ENCODE measurements at places on chromosomes 1 and 21. TPM values are rescaled to one million over a fixed set of nuclear protein-coding genes. Genes with fewer than 3 reads are reported as not detected.

DNA sequence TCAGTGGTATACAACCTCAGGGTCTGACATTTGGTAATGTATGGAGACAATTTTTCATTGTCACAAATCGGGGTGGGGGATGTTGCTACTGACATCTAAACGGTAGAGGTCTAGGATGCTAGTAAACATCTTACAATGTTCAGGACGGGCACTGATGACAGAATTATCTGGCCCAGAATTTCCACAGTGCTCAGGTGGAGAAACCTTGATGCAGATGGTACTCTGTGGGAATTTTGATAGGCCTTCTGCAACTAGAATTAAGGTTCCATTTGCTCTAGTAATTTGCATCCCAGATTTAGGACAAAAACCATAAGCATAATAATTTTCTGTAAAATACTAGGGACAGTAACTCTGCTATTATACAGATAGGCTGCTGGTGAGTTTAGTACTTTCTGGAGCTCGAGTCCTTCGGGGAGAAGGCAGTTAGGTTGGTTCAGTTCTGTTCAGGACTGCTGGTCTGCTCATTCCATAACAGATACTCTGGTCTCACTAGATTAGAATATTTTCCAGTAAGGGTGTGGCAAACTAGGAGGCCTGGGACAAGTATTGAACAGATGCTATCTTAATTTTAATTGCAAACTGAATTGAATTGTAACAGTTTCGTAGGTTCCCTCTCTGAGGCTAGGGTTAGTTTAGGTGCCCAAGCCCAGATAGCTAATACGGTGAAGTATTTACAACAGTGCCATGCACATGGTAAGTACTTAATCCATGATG, 11.4 kb downstream of the METTL13 start:
- DNase-seq = no peak

DNA sequence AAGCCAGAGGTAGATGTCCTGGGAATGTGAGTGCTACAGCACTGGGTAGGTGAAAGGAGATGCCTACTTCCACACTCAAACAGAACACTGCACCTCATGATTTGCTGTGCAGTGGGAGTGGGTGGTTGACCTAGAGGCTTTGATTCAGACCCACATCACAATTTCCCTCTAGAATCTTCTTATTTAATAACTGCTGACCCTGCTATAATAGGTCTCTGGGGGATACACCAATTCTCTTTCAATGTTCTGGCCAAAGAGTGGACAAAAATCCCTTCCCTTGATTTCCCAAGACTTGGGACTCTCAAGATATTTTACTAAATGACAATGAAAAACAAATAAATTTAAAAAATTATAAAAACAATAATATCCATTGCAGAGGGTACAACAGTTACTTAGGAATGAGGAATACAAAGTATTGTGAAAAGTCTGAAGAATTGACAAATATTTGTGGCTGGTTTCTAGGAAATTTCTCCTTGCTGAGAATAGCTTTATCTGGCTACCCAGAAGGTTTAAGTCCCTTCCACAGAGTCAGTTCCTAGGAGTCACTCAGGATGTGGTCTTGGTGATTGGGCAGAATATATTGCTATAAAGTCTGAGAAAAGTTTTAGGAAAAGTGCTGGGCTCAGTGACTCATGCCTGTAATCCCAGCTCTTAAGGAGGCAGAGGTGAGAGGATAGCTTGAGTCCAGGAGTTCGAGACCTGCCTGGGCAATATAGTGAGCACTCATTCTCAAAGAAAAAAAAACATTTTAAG, 2.4 kb upstream of the FCGR2A start:
- no peak for DNase-seq

DNA sequence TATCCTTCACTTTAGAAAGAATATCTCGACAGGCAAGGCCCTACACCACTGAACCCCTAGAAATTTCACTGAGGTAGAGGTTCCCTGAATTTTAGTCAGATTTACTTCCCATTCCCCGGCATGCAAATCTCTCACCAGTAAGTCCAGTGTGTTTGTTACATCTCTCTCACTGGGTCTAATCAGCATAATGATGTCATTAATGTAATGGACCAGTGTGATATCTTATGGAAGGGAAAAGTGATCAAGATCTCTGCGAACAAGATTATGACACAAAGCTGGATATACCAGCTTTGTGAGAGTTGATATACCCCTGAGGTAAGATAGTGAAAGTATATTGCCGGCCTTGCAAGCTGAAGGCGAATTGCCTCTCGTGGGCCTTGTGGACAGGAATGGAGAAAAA, 7.9 kb downstream of the RNU11 start:
- no peak for DNase-seq

DNA sequence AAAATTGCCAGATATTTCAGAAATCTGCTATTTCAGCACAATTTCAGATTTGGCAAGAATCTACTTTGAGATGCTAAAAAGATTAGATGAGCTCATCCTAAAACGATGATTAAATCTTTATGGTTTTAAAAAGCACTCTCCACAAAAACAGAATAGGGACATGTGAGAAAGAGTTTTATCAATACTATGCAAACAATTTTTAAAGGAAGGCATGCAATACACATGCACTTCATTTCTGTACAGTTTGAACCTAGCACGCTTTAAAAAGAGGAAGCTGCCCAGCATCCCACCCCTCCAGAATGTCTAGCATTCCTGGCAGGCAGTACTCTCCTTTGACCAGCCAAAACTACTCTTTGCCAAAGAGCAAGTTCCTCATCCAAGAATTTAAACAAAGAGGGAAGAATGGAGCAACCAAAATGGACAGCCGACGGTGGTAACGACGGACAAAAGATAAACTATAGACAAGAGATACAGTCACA, 1.3 kb downstream of the ARHGAP29 start:
- peak; percentile 75 for DNase-seq

DNA sequence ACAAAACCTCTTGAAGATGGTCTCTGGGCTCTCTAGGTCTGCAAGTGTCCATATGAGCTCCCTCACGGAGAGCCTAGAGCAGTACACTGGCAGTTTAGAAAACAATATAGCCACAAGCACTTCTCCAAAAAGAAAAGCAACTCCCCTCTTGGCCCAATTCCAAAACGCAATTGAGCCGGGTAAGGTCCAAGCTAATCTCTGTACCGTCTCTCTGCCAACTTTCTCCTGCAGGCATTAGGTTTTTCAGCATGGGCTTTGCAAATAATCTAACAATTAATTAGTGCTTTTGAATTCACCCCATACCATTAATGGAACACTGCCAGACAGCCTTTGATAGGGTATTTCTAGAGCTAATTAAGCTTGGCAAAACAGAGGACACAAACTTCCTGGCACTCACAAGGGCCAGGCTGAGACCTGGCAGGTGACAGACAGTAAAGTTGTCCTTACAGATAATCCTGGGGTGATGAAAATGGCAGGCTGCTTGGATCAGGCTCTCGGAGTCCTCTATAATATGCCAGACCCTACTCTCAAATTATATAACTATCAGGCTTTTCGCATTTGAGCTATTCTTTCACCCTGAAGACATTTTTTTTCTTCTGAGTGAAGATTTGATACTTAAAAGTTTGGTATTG, 39.8 kb downstream of the TGFBR3 start:
- DNase-seq = peak; percentile 96

Gene S100B
- 75.2 TPM for total RNA-seq

Gene G0S2
- 19.1 TPM for total RNA-seq

Gene HLX
- 8.3 TPM for total RNA-seq

All from tongue (tissue), 3 donors.